ENCODE measurements at places on chromosomes 16 and 17.

- no peak for DNase-seq
Observed at GRCh38 chr16:72878301-72879269, 169.3 kb downstream of the ZFHX3 start.

DNA sequence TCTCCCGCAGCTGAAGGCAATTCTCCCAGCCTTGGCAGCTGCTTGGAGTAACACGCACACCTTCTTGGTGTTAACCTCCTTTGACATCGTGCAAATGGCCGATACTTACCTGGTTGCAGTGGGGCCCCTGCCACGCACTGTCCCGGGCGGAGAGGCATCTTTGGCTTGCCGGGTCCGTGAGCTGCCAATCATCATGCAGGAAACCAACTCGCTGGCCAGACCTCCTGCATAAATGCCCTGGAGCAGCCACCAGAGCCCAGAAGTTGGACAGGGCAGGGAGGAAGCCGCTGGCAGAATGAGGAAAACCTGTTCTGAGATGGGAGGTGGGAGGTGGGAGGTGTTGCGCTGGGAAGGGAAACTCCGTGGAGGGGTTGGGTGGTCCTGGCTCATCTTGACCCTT lies 41.7 kb upstream of the CREBBP start:
- DNase-seq, result no peak

DNA sequence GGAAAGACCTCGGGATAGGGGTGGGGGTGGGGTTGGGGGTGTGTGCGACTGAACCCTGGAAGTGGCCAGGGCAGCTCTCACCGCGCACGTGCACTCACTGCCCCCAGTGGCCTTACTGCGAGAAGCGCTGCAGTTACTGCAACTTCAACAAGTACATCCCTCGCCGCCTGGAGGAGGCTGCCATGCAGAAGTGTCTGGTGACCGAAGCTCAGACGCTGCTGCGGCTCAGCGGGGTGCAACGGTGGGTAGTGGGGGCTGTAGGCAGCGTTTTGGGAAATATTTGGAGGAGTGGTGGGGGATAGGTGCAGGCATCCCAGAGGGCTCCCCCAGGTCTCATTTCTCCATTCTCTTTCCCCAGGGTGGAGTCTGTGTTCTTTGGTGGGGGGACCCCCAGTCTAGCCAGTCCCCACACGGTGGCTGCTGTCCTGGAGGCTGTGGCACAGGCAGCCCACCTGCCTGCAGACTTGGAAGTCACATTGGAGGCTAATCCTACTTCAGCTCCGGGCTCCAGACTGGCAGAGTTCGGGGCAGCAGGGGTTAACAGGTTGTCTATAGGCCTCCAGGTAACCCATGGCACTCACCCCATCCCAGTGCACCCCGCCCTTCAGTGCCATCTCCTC lies 972 bp downstream of the RSAD1 start:
- DNase-seq, result peak; percentile 76

GRCh38 chr17:68457168-68457538 lies at the start of gene WIPI1:
Gene WIPI1 (minus strand): TSS chr17:68457496. CDS start chr17:68457421, 75 bp downstream.
- DNase-seq, result no peak

DNA sequence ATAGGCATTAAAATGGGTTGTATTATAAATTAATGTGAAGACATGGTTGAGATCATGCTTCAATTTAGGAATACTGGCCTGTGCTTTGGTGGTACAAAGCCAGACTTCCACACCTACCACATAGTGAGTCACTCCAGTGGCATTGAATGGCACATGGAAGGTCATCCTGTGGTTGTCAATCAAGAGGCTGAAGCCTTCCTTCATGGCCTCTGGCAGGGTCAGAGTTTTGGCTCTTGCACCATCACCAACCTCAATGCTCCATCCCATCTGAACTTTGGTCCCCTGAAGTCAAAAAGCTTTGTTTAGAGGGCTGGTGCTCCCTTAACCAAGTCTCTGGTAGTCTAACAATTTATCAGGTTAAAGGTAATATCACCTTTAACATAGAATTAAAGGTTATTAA lies 6.1 kb downstream of the ZP2 start:
- no peak for DNase-seq

DNA sequence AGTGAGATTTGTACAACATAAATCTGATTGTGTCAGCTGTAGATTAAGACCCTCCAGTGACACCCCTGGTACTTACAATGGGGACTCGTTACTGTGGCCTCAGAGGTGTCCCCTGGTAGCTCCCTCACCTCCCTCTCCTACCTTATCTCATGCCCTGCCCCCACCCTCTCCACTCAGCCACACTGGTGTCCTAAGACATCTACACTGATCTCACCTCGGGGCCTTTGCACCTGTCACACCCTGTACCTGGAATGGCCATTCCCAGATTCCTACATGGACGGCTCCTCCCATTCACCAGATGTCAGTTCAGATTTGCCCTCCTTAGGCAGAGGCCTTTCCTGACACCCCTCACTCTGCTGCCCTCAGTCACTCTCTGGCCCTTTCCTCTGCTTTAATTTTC lies 319.3 kb downstream of the CPPED1 start:
- no peak for DNase-seq

GRCh38 chr16:49466529-49466831 lies 92.9 kb downstream of the C16orf78 start:
- no peak for DNase-seq

All from CD4-positive, alpha-beta T cell treated with Interferon gamma for 1 hour (primary cell).